ENCODE measurements at places on chromosomes 13 and 19.

DNA sequence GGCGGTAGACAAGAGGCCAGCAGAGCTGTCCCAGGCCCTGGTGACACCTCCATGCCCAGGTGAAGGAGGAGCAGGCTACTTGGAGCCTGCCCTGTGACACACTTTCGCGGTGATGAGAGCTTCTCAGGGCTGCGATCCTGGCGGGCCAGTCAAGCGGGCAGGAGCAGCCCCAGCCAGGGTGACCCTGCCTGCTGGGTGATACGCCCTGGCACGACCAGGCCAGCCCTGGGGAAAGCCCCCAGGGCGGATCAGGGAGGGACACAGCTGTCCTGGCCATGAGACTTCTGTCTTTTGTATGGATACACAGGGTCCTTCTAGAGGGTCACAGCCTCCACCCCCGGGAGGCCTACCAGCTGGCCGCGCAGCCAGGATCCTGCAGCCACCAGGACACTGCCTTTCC lies 13.1 kb downstream of the DNM2 start:
- H3K4me3 ChIP-seq: no peak overlapping the region
- H3K4me1 ChIP-seq: peaks cover 1% of the 10 kb centered on the region
- H3K36me3 ChIP-seq: peaks cover 5% of the 10 kb centered on the region

GRCh38 chr13:45108716-45109101 lies 11.6 kb upstream of the GTF2F2 start:
- no peaks in the 10 kb centered on the region for H3K4me1 ChIP-seq
- no peaks in the 10 kb centered on the region for H3K27me3 ChIP-seq
- H3K4me3 ChIP-seq: no peak overlapping the region
- no peak for DNase-seq

- no peak overlapping the region for H3K4me3 ChIP-seq
Observed at GRCh38 chr13:31747966-31748365, 8.6 kb downstream of the RXFP2 start.

DNA sequence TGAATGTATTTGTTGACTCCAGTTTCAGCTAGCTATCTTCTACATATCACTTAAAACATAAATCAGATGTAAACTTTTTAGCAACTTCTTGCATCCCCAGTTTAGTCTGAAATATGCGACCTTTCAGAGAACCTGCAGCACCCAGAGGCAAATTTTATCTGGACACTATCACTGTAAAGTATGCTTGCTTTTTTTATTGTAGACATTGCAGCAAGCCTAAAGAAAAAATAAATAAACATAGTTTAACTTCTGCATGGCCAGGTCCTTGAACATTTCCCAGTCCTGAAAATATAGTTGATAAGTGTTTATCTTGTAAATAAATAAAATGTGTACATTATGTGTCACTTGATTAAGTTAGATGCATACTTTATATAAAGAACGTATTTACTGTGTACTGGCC lies 1829.4 kb downstream of the PCDH9 start:
- DNase-seq: no peak
- no peaks in the 10 kb centered on the region for H3K36me3 ChIP-seq
- no peak overlapping the region for H3K27ac ChIP-seq

GRCh38 chr13:113586661-113587479 lies 2.3 kb downstream of the TFDP1 start:
- H3K27ac ChIP-seq: no peak overlapping the region
- H3K4me1 ChIP-seq: peaks cover 10% of the 10 kb centered on the region
- peak overlapping the region; percentile 76 for H3K4me3 ChIP-seq
